ENCODE measurements at places on chromosomes 5 and 9. TPM values are rescaled to one million over a fixed set of nuclear protein-coding genes. Genes with fewer than 3 reads are reported as not detected.

The KYAT1 gene
- polyA plus RNA-seq = 14.1 TPM

The TAF1L gene
- not detected for polyA plus RNA-seq

The SLC36A2 gene
- not detected for polyA plus RNA-seq

The C7 gene
- 0.28 TPM for polyA plus RNA-seq

The SCGB3A2 gene
- polyA plus RNA-seq = not detected

The DMGDH gene
- 0.10 TPM for polyA plus RNA-seq

The OR1B1 gene
- polyA plus RNA-seq = not detected

The REEP5 gene
- 16.7 TPM for polyA plus RNA-seq

The BRD3 gene
- polyA plus RNA-seq = 1.7 TPM

The PCDH12 gene
- 0.03 TPM for polyA plus RNA-seq

The FAM219A gene
- 9.8 TPM for polyA plus RNA-seq

The KCNN2 gene
- polyA plus RNA-seq = 38.7 TPM

The ARL10 gene
- polyA plus RNA-seq = 1.1 TPM

The PHF24 gene
- 10.5 TPM for polyA plus RNA-seq

The CANX gene
- polyA plus RNA-seq = 264 TPM

The TICAM2 gene
- polyA plus RNA-seq = 1.6 TPM

The NLN gene
- polyA plus RNA-seq = 3.0 TPM

The CDH10 gene
- polyA plus RNA-seq = 13.7 TPM

The FAM221B gene
- polyA plus RNA-seq = not detected

The HAVCR2 gene
- not detected for polyA plus RNA-seq

The LIFR gene
- polyA plus RNA-seq = 8.8 TPM

The CDH9 gene
- polyA plus RNA-seq = 13.0 TPM

The CDKN2B-AS1 gene
- polyA plus RNA-seq = 2.5 TPM

The NFIB gene
- polyA plus RNA-seq = 16.4 TPM

The SH3TC2 gene
- polyA plus RNA-seq = 0.59 TPM

Measured in Purkinje cell (primary cell).